ENCODE measurements at places on chromosomes 4 and X. TPM values are rescaled to one million over a fixed set of nuclear protein-coding genes. Genes with fewer than 3 reads are reported as not detected.

The FRAS1 gene
- total RNA-seq: 11.1 TPM

The POU4F2 gene
- not detected for total RNA-seq

The CT83 gene
- total RNA-seq: not detected

The DKK2 gene
- total RNA-seq: not detected

The STK26 gene
- total RNA-seq: 32.5 TPM

The CCNA2 gene
- total RNA-seq: 94.8 TPM

The FHDC1 gene
- total RNA-seq: 2.3 TPM

The TMPRSS11B gene
- total RNA-seq: not detected

The MAGEB1 gene
- total RNA-seq: not detected

The FABP2 gene
- not detected for total RNA-seq

The C1QTNF7 gene
- not detected for total RNA-seq

The XAGE5 gene
- total RNA-seq: not detected

The ZMYM3 gene
- 9.5 TPM for total RNA-seq

The VEGFD gene
- not detected for total RNA-seq

All from hair follicular keratinocyte (primary cell).